ENCODE measurements at places on chromosomes 3 and 15. TPM values are rescaled to one million over a fixed set of nuclear protein-coding genes. Genes with fewer than 3 reads are reported as not detected.

Gene DTWD1
- 12.6 TPM for polyA plus RNA-seq

DNA sequence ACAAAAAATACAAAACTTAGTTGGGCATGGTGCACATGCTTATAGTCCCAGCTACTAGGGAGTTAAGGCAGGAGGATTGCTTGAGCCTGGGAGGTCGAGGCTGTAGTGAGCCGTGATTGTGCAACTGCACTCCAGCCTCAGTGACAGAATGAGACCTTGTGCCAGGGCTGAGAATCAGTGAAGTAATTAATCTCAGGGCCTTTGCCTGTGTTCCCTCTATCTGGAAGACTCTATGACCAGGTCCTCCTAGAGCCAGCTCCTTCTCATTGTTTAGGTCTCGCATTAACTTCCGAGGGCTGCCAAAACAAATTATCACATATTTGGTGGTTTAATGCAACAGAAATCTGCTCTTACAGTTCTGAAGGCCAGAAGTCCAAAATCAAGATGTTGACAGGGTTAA lies 41.4 kb upstream of the FLNB start:
- peak overlapping the region; percentile 13 for H3K27ac ChIP-seq
- no peak overlapping the region for H3K4me3 ChIP-seq
- H3K27me3 ChIP-seq, result no peaks in the 10 kb centered on the region
- peaks cover 6% of the 10 kb centered on the region for H3K4me1 ChIP-seq

GRCh38 chr3:90184861-90185260 lies 1077.4 kb downstream of the EPHA3 start:
- no peak overlapping the region for H3K27ac ChIP-seq
- H3K4me1 ChIP-seq, result no peaks in the 10 kb centered on the region
- H3K36me3 ChIP-seq, result no peaks in the 10 kb centered on the region

DNA sequence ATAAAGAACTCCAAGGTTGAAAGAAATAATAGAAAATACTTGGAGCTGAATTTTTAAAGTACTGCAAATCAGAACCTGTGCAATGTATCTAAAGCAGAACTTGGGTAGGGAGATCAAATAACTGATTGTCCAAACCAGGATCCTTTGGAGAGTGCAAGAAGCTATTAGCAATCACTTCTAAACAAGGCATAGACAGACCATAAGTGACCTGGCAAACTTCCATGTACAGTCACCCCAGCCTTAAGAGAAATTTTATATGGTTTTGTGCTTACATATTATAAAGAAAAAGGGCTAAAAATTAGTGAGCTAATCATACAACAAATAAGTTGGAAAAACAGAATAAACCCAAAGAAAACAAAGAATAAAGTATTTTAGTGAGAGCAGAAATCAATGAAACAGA lies 35.2 kb downstream of the ETV5 start:
- no peak overlapping the region for H3K27ac ChIP-seq
- H3K36me3 ChIP-seq, result peaks cover 10% of the 10 kb centered on the region
- H3K4me1 ChIP-seq, result peaks cover 4% of the 10 kb centered on the region
- DNase-seq, result peak; percentile 58
- no peak overlapping the region for H3K4me3 ChIP-seq
- no peaks in the 10 kb centered on the region for H3K27me3 ChIP-seq

Data from IMR-90 (cell line).